ENCODE measurements at places on chromosomes 2 and 18.

GRCh38 chr2:119674711-119675500, 4.1 kb upstream of the TMEM177 start:
- no peak for DNase-seq

DNA sequence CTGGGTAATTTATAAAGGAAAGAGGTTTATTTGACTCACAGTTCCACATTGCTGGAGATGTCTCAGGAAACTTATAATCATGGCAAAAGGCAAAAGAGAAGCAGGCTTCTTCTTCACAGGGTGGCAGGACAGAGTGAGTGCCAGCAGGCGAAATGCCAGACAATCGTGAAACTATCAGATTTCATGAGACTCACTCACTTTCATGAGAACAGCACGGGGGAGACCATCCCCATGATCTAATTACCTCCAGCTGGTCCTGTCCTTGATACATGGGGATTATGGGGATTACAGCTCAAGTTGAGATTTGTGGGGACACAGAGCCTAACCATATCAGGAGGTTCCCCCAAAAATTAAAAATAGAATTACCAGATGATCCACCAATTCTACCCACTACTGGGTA, 675.5 kb upstream of the SLC8A1 start:
- DNase-seq, result no peak

DNA sequence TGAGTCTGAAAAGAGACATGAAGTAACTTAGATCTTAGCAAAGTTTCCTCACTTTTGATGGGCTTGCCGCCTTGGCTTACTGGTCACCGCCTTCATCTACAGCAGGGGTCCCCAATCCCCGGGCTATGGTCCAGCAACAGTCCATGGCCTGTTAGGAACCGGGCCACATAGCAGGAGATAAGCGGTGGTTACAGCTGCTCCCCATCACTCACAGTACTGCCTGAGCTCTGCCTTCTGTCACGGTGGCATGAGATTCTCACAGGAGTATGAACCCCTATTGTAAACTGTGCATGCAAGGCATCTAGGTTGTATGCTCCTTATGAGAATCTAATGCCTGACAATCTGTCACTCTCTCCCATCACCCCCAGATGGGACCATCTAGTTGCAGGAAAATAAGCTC, 72.9 kb downstream of the BIN1 start:
- no peak for DNase-seq

DNA sequence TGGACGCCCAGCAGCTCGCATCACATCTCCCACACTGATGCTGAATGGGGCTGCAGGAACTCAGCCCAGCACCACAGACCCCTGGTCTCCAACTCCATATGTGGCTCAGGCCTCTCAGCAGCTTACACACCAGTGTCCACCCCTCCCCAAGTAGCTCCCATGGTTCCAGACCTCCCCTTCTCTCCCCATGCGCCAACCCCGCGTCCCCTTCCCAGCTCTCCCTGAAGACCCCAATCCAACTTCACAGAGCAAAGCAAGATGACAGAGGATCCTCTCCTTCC, 188.9 kb downstream of the SH3BP4 start:
- no peak for DNase-seq

GRCh38 chr18:48184118-48184517, 225.1 kb downstream of the ZBTB7C start:
- no peak for DNase-seq

- no peak for DNase-seq
Observed at GRCh38 chr2:67797801-67798540, 264.8 kb downstream of the C1D start.

- no peak for DNase-seq
Observed at GRCh38 chr2:17863539-17863938, 14.9 kb upstream of the KCNS3 start.

GRCh38 chr2:240166191-240166590, 25.7 kb upstream of the OTOS start:
- DNase-seq, result no peak

DNA sequence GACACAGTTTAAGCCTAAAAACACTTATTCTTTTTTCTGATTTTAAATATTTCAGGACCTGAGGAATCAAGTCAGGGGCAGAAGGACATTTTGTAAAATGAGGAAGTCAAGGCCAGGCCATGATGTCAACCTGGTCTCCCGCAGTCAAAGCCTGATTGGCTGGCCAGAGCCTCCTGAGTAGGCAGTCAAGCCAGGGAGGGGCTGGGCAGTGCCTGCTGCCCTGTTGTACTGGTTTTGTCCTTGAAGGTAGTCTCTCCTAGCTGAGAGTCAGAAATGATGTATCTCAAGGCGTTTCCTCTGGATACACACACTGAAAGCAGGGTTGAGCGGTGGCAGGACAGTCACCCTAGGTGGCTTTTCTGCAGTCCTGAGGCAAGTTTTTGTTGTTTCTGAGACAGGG, 19.8 kb downstream of the CCT7 start:
- no peak for DNase-seq

- DNase-seq, result no peak
Observed at GRCh38 chr18:78699499-78699898, 280.1 kb upstream of the SALL3 start.

GRCh38 chr2:36356298-36356989, 866 bp downstream of the CRIM1 start:
- peak; percentile 58 for DNase-seq

DNA sequence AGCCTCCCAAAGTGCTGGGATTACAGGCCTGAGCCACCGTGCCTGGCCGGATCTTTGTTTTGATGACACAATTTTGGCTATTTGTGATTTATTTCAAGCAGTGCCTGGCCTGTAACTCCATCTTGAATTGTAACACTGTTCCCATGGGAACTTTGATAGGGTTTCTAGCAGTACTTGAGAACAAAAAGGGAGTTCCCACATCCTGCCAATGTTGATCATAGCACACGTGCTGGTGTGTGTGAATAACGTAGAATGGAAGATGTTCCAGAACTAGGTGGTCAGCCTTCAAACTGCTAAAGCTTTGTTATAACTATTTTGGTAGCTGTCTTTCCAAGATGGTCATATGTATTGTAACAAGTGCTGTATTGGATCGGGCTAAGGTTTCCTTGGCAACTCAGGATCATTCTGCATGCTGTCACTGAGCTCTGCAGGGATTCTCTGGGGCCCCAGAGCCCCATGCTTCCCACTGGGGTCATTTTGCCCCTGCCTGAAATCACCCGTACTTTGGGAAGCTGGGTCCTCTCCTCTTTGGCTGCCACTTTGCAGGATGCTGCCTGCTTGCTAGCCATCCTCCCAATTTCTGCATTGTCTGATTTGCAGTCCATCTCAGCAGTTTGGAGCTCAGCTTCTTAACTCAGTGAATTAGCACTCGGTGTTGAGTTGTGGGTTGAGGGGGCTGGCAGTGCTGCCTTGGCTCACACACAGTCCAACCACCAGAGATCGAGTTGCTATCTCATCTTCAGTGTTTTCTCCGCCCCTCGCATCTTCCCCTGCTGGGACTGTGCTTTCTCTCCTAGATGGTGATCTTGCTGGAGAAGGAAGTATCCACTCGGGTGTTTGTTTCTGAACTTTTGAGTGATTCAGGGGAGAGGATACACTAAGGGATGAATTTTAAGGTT, 26.8 kb downstream of the SH3RF3 start:
- no peak for DNase-seq

DNA sequence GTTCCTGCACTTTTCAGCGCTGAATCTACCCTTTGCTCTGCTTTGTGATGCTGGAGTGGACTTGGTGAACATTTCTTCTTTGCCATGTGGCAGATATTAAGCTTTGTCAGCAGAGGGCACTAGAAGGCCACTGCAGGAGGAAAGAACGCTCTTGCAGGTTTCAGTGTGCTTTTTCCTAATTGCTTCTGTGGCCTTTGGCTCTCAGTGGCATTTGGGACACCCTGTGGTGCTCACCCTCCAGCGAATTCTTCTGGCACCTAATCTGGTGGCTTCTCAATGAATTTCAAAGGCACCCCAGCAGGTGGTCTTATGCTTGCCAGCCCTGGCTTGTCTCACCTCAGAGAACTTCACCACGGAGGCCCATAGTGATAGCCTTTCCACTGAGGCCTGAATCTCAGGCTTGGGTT, 146.7 kb downstream of the MYO3B start:
- peak; percentile 74 for DNase-seq

DNA sequence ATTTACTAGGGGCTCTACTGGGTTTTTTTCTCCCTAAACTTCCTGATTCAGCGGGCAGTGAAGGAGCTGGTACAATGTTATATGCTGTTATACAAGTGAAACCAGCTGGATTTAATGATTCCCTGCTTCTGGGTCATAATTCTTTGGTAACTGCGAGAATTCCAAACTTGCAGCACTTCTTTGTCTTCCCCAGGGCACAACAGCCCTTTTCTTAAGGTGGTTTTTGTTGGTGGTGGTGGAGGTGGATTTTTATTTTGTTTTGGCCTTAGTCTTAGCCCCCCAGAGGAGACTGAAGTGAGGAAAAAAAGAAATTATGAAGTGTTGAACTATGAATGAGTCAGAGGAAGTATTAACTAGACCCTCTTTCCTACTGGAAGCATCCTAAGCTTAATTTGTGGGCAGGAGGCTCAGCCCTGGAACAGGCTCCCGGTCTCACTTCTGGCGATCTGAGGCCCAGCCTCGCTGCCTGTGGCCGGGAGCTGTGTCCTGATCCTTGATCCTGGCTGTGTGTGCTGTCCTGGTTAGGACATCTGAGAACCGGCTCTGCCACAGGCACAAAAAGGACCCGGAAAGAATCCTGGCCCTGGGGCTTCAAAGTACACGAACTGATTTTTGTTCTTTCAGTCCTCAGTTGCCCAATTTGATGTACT, 141.9 kb downstream of the LYPD6B start:
- DNase-seq, result no peak

GRCh38 chr2:203857656-203858055, 9.9 kb upstream of the CTLA4 start:
- DNase-seq, result no peak

- DNase-seq, result no peak
Observed at GRCh38 chr2:220044383-220044782, 417.0 kb downstream of the SLC4A3 start.

DNA sequence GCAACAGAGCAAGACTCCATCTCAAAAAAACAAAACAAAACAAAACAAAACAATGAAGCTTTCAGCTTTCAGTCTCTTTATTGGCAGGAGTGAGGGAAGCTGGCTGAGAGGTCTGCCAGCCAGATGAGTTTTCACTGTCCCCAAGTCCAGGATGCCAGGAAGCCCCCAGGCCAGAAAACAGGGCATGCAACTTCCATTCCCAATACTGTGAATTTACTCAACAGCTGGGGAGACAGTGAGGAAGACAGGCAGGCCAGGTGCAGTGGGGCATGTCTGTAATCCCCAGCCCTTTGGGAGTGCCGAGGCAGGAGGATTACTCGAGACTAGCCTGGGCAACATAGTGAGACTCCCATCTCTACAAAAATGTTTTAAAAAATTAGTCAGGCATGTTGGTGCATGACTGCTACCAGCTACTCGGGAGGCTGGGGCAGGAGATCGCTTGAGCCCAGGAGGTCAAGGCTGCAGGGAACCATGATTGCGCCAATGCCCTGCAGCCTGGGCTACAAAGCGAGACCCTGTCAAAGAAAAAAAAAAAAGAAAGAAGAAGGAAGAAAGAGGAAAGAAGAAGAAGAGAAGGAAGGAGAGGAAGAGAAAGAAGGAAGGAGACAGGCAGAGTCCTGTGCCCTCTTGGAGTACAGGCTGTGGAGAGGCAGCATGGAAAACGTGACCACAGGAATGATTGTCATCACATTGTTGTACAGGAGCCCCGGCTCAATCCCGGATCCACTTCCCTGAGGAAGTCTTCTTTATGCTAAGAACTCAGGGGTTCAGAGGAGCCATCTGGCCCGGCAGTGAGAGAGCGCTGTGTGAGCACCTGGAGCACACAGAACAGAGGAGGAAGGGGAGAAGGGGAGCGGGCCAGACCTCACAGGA, 29.2 kb upstream of the POMC start:
- no peak for DNase-seq

- no peak for DNase-seq
Observed at GRCh38 chr2:86032861-86033595, 72.7 kb downstream of the POLR1A start.

DNA sequence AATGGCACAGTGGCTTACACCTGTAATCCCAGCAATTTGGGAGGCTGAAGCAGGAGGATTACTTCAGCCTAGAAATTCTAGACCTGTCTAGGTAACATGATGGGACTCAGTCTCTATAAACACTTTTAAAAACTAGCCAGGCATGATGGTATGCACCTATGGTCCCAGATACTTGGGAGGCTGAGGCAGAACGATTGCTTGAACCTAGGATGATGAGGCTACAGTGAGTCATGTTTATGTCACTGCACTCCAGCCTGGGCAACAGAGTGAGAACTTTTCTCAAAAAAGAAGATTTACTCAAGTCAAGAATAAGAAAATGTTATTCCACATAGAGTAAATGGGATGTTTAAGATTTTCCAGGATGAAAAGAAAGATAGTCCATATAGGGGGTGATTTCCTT, 158.6 kb downstream of the HNMT start:
- no peak for DNase-seq

DNA sequence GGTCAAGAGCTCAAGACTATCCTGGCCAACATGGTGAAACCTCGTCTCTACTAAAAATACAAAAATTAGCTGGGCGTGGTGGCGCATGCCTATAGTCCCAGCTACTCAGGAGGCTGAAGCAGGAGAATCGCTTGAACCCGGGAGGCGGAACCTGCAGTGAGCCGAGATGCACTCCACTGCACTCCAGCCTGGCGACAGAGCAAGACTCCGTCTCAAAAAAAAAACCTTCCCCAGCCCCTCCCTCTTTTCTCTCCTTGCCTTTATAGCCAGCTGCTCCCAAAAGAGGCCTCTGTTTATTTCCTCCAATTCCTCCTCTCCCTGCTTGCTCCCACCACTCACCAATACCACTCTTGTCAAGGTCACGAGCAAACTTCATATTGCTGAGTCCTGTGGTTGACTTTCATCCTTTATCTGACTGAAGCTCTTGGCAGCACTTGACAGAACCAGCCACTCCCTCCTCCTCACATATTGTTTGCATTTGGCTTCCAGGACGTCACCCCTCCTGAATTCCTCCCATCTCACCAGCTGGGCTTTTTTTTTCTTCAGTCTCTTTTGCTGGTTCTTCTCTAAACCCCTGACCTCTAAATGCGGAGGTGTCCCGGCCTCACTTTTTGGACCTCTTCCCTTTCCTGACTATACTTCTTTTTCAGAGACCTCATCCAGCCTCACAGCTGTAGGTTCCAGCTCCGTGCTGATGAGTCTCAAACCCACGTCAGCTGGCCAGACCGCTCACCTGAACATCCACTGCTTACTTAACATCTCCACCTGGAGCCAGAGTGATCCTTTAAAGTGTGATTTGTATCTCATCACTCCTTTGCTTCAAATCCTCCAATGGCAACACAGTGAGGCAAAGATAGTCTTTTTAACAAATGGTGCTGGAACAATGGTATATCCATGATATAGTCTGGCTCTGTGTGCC, 84.6 kb upstream of the CAB39 start:
- DNase-seq, result no peak

- no peak for DNase-seq
Observed at GRCh38 chr2:215110918-215111317, 27.5 kb downstream of the ABCA12 start.

Measured in WTC11 (cell line).